ENCODE measurements at places on chromosomes 1 and 21.

GRCh38 chr1:61067446-61068019 lies 14.8 kb upstream of the NFIA start:
- DNase-seq = no peak

DNA sequence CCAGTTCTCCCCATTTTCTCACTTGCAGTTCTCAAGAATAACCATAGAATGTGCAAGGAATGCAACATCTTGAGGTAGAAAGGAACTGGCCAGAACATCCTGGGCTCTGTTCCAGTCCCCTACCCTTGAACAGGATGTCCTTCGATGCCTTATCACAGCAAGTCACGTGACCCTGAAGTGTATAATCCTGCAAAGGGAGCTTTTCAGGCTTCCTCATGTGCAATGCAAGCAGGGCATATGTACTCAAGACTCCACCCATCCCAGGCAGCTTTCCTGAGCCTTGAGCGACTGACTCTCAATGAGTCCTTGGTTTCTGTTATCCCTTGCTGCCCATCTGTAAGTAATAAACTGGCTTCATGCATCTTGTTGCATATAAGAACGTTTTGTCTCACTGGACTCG lies 311.0 kb downstream of the MRPL39 start:
- no peak for DNase-seq

GRCh38 chr1:45266151-45266801 lies 59.9 kb upstream of the ZSWIM5 start:
- DNase-seq = no peak

- DNase-seq = no peak
Observed at GRCh38 chr1:97570691-97571090, 350.1 kb downstream of the DPYD start.

- no peak for DNase-seq
Observed at GRCh38 chr1:25065795-25066238, 135.7 kb upstream of the RUNX3 start.

DNA sequence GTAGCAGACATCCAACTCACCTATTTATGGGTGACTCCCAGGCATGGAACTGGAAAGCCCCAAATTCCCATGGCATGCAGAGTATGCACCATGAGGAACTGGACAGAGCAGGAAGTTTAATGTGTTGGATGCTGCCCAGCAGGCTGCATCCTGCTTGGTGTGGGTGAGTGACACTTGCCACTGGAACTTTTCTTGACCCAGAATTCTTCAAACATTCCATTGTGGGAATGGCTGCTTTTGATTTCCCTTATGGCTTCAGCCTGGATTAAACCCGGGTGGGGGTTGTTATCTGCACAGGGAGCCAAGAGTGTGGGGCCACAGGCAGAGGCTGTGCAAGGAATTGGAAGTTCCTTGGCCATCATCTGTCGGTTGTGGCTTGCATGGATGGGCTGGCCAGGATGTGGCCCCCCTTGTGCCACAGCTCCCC lies 26.9 kb upstream of the BACE2 start:
- no peak for DNase-seq

DNA sequence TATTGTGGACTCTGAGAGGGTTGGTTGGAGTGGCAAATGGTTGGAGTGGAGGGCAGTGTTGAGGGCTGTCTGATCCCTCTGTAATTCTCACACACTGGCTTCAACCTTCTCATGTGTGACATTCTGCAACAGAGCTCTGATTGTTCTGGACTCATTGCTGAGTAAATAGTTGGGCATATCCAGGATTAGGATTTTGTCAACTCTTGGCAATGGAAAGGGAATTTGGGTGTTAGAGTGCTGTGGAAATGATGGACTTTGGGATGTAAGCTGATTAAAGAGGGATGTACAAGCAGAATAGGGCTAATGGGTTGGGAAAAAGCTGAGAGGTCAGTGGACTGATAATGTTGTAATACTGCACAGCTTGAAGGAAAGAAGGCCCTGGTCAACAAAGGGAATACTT lies 16.5 kb downstream of the TLCD4 start:
- DNase-seq = no peak

GRCh38 chr21:37073417-37074196 lies 553 bp downstream of the TTC3 start:
- no peak for DNase-seq

- DNase-seq = no peak
Observed at GRCh38 chr1:56963667-56964066, 2.1 kb downstream of the C8B start.

GRCh38 chr21:39625211-39625895 lies 12.6 kb downstream of the B3GALT5 start:
- DNase-seq = no peak

GRCh38 chr1:51264451-51264850 lies 28.4 kb downstream of the RNF11 start:
- no peak for DNase-seq

- DNase-seq = no peak
Observed at GRCh38 chr1:230153641-230154296, 86.7 kb downstream of the GALNT2 start.

DNA sequence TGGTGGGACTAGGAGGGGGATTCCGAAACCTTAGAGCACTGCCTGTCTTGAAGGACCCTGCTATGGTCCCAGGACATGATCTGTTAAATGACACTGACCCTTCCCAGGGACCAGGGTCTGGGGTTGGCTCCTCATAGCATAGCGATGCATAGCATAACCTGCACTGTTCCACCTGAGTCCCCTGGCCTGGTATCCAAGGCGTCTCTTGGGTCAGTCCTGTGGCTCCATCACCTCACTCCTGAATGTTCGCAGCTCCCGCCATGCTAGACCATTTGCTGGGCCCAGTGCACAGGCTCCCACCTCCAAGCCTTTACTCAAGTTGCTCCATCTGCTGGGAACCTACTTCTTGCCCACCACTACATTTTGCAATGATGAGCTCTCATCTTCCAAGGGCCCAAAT lies 39.0 kb upstream of the MAGOH start:
- no peak for DNase-seq

GRCh38 chr1:223230161-223230881 lies 87.3 kb upstream of the TLR5 start:
- no peak for DNase-seq

DNA sequence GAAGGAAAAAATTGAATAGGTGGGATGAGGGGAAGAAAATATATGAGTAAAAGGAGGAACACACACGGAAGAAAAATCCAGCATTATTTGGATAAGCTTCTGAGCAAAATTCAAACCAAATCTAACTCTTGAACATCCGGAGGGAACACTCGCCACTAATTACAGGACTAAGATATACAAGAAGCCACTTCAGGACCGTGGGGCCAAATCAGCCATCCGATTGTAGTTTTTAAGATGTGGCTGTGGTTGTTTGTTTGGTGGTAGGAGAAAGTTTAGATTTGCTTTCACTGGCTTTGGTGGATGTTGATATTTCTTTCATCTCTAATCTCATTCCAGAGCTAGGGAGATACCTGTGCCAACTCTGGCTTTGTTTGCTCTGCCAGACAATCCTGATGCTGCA lies 43.7 kb upstream of the ADAMTS1 start:
- no peak for DNase-seq

DNA sequence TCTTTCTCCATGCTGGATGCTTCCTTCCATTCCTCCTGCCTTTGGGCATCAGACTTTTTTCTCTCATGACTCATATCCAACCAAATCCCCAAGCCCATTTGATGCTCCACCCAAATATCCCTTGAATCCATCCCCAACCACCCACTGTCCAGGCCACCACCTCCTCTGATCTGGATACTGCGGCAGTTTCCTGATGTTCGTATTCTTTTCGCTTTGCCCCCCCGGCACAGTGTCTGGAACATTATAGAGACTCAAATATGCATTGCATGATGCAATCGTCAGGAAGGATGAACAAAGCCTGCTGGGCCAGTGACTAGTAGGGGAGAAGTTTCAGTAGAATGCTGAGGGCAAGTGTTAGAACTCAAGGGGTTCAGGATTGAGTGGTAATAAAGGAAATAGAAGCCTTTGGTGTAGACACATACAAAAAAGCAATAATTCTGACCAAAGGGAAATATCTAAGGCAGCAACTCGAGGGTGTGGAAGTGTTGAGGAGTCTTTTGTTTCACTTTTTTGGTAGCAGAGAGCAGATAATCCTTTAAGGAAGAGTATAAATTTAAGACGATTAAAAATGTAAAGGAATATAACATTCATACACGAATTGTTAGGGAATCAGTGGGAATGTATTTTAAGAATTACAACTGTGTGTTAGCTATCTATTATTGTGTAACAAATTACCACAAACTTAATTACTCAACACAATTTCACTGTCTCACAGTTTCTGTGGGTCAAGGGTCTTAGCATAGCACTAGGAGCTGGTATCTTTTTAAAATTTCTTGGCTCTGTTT lies 7.5 kb downstream of the S100A11 start:
- no peak for DNase-seq

GRCh38 chr1:205543351-205544301 lies 39.2 kb downstream of the CDK18 start:
- no peak for DNase-seq

DNA sequence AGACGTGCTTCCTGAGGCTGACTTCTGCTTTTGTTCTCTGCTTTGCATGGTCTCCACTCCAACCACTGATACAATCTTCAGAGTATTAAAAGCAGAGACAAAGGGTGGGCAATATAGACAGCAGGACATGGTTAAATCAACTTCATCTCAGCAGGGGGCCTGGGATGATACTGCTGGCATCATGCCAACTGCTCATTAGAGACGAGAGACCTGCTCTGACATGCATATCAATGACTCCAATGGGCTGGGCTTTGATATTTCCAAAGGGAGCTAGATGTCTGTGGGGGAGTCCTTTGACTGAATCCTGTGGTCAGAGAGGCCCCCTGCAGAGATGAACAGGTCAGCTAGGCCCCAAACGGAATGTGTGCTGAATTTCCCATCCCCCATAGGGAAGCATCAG lies 106.6 kb downstream of the ACTL8 start:
- no peak for DNase-seq

- no peak for DNase-seq
Observed at GRCh38 chr1:53579221-53580008, 120.2 kb downstream of the DMRTB1 start.

DNA sequence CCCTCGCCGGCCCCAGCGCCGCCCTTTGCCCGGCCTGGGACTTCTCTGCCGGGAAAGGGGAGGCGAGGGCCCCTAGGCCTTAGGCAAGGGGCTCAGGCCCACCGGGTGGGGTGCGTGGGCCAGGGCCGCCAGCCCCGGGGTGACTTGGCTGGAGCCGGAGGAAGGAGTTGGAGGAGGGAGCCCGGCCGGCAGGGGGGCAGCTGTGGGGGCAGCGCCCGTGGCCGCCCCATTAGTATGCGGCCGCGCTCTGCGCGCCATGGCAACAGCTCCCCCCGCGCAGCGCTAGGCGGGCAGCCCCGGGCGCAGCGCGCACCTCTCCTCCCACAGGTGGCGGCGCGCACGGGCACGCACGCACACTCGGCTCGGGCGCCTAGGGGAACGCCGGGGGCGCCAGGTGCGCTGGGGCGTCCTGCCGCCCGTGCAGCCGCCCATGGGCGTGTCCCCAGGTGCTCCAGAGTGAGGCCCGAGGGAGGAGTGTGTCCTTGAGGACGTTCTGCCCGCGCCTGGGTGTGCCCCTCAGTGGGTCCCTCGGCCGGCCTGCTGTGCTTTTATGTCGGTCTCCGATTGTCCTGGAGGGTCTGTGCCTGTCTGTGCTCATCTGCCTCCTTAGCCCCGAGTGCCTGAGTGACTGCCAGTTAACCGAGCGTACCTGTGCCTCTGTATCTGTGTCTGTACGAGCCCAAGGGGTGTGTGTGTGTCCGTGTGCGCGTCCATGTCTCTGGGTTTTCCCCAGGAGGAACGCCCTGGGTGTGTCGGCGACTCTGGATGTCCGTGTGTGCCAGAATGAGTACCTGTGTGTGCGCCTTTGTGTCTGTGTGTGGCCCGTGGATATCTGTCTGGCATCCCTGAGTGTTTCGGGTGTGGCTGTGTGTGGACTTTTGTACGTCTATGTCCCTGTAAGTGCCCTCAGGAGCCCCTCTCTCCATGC lies 38.2 kb upstream of the WASF2 start:
- DNase-seq = peak; percentile 33

GRCh38 chr1:6393400-6394187 lies at the start of gene ACOT7:
Gene ACOT7, minus strand, starts transcription at chr1:6393767. Its CDS starts 368 bp downstream, at chr1:6393399.
- peak; percentile 86 for DNase-seq

GRCh38 chr1:111813440-111814304 lies 58.0 kb downstream of the DDX20 start:
- DNase-seq = no peak

GRCh38 chr1:235858766-235859165 lies 7.9 kb downstream of the LYST start:
- DNase-seq = no peak

DNA sequence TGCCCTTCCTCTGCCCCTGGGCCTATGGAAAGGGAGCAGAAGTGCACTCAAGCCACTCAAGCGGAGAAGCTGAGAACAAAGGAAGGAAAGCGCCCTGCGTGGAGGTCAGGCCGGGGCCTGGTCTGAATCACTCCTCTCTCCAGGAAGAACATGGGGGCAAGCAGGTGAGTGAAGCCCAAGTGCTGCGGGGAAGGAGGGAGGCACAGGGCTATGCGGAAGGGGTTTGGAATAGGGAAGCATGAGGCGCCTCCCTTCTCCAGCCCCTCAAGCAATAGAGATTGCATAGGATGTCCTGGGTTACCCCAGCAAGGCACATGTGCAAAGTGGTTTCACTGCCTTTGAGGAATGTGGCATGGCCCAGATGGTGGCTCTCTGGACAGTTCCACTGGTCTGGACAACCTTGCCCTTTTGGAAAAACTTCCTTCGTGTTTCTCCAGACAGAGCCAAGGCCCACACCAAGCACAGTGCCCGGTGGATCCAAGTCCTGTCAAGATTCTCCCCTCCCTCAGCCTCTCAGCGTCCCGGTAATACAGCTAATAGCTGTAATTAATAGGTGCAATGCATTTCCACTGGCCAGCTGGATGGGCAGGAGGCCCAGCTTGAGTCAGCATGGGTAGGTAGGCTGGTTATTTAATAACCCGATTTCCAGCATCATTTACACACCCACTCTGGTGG lies 13.7 kb downstream of the BLACAT1 start:
- DNase-seq = no peak

- no peak for DNase-seq
Observed at GRCh38 chr21:39079617-39080016, 103.6 kb downstream of the PSMG1 start.

GRCh38 chr1:84634536-84635205 lies 55.6 kb downstream of the SSX2IP start:
- DNase-seq = no peak

DNA sequence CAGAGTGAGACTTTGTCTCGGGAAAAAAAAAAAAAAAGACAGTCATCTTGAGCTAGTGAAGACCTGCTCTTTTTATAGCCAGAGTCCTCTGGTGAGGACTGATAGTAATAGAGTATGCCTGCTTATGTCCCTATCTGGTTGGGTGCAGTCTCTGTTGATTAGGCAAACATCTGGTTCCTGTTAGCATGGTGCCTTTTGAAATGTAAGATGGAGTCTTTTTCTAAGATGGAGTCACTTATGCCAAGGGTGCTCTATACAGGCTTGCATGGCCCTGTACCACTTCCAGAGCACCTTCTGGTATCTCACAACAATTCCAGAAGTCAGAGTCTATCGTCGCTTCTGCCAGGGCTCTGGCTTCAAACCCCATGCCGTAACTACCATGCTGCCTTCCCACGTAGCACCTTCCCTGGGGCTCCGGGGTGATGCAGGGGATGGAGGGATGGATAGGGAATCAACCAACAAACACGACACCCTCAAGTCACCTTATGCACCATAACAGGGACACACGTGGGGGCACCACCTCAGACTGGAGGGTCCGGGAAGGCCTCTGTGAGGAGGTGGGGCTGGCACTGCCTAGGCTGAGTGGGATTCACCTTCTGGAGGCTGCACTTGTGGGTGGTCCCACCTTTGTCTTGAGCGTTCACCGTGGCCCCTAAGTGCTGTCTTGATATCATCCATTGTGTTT lies 11.6 kb upstream of the PADI6 start:
- DNase-seq = no peak

All from activated T-cell treated with anti-CD3 and anti-CD28 coated beads for 4 hours (primary cell).